ENCODE measurements at places on chromosomes 16 and 17.
A peak's percentile ranks its signal among the peaks of the same experiment; 100 is the strongest.

DNA sequence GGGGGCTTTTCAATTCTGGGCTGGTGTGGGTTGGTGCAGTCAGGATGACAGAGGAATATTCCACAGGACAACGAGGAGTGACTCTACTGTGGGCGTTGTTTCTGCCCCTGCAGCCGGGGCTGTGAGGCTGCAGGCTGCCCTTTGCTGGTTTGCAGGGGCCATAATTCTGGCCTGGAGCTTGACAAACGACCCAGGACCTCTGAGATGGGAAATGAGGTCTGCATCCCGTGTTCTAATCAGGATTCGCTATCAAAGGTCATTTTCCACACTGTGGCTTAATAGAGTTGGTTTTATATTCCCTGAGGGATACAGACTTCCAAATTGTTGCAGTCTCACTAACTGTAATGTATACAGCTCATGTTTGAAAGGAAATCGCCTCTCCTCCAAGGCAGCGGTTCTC is 180.9 kb downstream of the RPTOR start:
- DNase-seq = no peak

DNA sequence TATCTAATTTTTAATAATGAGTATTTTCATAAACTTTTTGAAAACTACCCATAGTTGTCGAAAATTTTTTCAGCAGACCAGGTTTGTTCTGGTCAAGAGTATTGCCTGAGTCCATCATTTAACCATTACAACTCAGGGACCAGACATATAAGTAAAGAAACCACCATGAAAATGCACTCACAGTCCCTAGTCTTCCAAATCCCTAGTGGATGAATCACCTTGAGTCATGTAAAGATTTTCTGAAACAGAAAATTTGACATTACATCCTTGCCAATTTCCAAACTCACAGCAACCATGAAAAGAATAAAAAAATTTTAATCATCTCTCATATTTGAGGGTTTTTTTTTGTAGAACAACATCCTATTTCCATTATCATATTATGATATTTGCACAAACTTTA is 1337.5 kb upstream of the CDH8 start:
- no peak for DNase-seq

DNA sequence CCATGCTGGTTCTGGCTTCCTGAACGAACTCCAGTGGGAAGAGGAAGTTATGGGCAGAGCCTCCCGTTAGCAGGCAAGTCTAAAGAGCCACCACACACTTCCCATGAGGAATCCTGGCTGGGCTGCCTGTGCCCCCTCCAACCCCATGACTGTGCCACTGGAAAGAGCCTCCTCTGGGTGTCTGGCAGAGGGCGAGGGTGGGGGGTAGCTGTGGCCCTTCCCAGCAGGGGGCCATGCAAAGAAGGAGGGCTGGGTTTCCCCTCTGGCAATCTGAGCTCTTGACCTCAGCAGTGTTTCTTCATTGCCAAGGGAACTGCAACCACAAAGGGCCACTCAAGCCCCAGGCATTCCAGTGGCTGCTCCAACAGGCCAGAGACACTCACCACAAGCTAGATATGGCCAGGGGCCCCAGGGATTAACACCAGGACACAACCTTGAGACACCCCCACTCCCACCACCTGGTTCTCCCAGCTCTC is 1.7 kb upstream of the RRAD start:
- no peak for DNase-seq

DNA sequence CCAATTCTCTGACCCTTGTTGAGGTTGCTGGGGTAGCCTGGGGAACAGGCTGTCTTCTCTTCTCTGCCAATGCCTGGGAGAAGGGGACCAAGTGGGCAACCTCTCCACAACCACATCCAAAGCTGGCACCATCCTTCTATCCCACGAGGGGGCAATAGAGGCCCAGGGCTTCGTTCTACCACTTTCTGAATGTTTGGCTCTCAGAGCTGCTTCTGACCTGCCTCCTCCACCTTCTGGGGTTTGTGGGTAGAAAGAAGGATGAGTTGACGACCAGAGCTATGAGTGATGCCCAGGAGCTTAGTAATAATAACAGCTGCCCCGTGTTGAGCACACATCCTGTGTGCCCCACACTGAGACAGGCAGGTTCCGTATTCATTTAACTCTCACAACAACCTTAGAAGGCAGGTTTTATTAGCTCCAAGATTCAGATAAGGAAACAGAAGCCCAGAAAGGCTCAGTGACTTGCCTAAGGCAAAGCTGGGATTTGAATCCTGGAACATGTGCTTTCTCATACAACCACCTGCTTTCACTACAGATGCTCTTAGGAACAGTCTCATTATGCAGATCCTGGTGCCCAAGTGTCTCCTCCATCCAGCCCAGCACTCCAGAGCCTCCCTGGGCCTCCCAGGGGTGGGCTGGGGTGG is 11.1 kb downstream of the TSPOAP1 start:
- peak; percentile 67 for DNase-seq

DNA sequence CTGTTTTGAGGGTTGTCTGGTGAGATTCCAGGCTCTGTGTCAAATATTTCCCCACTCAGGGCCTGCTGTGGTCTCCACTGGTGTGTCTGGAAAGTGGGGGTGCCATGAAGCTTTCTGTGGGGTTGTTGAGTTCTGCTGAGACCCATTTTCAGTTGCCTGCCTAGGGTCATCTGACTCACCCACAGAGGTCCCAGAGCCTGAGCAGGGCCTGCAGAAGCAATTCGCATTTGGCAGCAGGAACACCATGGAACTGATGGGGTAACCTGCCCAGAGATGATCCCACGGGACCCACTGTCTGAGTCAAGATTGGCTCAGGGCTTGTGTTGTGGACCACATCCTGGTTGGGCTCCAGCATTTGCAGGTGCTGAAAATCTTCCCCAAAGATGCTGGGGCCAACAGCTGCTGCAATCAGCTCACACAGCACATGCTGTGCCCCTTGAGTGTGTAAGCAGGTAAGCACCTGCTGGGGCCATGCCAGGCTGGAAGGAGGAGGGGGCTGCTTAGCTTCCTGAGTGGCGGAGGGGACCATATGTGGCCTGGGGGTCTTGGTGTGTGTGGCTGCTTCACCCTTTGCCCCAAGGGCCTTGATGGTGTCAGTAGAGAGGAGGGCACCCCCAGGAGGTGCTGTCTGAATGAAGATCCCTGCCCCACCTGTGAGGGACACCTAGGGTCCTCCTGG is 1726.1 kb downstream of the TP53TG3F start:
- no peak for DNase-seq

- DNase-seq = peak; percentile 17
Measured at GRCh38 chr17:44065668-44066203, 735 bp downstream of the LSM12 start.

GRCh38 chr17:37168731-37169353 is 206.9 kb upstream of the C17orf78 start:
- DNase-seq = no peak

DNA sequence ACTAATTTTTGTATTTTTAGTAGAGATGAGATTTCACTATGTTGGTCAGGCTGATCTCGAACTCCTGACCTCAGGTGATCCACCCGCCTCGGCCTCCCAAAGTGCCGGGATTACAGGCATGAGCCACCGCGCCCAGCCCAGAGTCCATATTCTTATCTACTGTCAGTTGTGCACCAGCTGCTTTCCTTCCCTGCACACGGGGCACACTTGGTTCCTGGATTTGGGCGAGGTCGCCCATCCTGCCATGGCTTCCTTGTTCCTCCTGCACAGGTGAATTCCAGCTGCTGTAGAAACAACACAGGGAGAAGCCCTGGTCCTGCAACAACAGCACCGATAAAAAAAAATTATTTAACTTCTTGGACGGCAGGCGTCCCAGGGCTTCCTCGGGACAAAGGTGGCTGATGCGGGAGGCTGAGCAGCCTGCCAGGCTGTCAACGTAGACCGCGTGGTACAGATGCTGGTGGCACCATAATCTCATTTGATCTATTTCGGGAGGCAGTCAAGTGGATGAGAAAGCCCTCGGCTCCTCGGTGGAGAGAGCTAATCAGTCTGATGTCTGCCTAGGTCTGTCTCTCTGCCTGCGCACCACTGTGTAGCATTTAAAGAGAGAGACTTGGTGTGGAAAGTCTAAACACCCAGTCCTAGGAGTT is 19.1 kb downstream of the RGS9 start:
- DNase-seq = no peak

GRCh38 chr16:65754820-65755691 is 611.4 kb upstream of the CDH5 start:
- DNase-seq = no peak

- no peak for DNase-seq
Measured at GRCh38 chr17:44989552-44990138, 21.5 kb upstream of the C1QL1 start.

DNA sequence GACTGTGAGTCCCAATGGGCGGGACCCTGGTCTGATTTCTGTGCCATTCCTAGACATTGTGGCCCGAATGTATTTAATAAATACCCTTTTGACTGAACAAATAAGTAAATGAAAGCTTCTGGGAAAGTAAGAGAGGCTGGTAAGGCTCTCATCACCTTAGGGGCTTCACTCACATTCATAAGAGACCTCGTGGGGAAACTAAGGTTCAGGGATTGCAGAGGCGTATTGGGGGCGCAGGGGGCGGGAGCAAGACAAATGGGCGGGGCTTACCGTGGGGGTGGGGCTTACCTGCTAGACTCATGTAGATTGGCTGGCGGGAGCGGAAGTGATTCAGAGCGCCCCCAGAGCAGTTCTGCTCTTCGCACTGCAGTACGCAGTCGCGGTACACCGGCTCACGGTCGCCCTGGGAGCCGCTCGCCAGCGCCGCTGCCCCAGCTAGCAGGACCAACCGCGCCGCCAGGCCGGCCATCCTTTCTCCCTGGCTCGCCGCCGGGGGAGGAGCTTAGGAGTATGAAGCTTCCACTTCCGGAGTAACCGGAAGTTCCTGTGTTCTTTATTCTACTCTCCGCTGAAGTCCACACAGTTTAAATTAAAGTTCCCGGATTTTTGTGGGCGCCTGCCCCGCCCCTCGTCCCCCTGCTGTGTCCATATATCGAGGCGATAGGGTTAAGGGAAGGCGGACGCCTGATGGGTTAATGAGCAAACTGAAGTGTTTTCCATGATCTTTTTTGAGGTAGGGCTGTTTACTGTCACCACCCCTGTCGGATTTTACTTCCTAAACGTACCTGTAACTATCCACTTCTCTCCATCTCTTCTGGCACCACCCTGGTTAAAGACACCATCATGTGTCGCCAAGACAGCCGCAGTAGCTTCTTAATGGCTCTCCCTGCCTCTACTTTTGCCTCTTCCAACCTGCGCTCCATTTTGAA is at the start of gene PGAP3:
Gene PGAP3 (minus strand): TSS at position 512 of the 929 bp plus-strand sequence. CDS start 43 bp downstream, at position 469.
- DNase-seq = peak; percentile 84

- no peak for DNase-seq
Measured at GRCh38 chr17:76369804-76370203, 14.6 kb upstream of the SPHK1 start.

GRCh38 chr17:66704858-66705520 is 129.9 kb upstream of the CACNG5 start:
- no peak for DNase-seq

DNA sequence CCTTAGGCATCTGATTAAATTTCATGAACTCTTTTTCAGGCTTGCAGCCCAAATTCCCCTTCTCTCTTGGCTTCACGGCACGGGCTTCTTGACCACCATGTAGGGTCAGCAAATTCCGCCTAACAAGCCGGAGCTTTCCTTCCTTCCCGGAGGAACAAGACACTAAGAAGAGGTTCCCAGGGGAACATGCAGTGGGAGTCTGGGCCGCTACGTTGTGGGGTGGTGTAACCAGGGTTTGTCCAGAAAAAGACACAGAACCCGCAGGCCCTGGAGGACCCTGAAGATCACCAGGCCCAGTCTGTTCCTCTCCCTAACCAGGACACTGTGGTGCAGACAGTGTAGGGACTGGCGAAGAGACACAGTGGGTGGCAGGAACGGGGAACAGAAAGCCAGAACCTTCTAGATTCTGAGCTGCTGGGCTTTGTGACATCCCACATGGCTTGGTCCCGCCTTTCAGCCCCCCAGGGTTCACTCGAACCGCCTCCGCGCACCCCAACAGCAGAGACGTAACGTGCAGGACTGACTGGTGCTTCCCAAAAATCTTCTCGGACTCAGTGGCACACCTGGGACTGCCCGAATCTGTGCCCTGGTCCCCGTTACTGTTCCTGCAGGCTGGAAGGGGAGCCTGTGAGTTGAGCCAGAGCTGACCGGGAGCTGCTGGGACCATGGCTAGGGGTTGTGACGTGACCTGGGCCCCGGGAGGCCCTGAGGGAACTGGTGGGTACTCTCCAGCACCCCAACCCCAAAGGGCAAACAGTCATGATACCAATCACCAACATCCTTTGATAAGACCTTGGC is 55.2 kb downstream of the TBC1D16 start:
- DNase-seq = no peak

DNA sequence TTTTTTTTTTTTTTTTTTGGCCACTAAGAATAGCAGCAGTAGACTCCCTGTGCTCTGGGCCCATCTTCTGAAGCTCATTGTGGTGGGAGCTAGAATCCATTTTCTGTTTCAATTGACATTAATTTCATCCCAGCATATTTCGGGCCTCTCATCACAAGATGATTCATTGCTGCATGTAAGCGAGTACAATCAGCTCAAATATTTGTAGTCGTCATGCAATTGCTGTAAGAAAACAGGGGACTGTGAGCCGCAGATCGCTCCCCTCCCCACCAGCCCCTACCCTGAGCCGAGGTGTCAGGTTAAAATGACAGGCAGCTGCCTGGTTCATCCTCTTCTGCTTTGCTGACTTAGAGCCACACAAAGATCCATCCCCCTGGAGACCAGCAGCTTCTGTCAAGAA is 358.8 kb upstream of the CDH5 start:
- DNase-seq = no peak

DNA sequence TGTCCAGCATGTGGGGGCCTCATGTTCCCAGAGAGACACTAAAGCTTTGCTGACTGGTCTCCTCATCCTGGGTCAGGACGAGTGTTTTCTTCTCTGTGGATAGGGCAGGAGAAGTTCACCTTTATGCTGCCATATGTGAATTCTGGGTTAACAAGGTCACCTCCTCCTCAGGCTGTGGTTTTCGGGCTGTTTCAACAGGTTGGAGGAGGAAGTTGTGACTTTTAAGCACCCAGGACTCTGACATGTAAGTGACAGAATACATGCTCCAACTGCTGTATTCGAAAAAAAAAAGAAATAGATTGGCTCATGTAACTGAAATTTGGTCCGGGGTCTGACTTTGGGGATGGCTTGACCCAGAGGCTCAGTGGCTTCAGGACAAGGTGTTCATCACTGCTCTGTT is 54.2 kb downstream of the SNX20 start:
- no peak for DNase-seq

DNA sequence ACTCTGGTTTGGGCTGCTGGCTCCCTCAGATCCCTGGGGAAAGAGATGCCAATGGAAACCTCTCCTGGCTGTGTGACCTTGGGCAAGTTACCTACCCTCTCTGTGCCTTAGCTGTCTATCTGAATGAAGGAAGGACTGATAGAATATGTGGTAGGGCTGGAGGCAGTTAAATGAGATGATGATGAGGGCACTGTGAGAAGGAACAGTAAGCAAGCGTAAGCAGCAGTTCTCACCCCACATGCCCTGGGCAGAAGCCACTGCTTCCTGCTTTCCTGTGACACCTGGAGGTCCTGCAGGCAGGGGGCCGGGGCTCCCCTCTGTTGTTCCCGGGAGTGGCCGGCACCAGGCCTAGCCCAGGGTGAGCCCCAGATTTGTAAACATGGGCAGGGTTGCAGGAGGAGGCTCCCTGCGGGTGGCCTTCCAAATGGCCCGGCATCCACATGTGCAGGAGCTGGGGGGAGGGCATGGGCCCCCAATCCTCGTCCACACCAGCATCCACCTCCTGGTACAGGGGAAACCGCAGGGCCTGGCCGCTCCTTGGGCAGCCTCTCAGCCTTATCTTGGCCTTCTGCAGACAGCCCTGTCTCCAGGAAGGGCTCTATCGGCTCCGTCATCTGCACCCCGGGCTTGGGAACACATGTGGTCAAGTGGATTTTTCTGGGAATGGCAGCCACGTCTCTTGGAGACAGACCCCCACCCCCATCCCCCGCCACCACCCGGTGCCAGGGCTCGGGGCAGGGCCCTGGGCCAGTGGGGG is 235.6 kb upstream of the GSE1 start:
- no peak for DNase-seq

Data from stimulated activated CD4-positive, alpha-beta T cell treated with anti-CD3 and anti-CD28 coated beads, Interleukin-2, amount 100 ng/mL, for 24 hours (primary cell).